ENCODE measurements at places on chromosomes 11 and 22.

DNA sequence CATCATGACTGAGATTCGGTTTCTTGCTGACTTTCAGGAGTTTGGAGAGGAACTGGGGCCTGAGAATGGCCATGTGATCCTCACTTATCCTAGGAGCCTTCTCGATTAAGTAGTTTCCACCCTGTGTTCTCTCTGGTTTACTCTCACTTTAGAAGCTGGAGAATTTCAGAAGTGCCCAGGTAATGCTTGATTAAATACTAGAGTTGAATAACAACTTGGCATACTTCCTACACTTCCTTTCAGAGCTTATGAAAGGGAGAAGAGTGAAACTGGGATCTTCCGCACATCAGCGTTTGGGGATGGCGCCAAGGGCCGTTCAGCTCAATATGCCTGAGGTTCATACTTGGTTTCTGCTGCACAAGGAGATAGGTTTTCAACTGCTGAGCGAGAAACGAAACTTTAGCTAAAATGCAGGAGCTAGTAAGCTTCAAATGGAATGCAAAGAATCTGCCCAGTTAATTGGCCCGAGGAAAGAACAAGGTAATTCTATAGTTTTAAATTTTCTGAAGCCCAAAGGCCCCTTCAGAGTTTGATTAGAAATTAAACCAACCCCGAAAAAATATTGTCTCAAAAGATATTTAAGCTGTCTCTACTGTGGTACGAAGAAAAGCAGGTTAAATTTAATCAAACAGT is 823 bp upstream of the MUC15 start:
- DNase-seq = peak; percentile 86

GRCh38 chr11:25859776-25860175 is 472.2 kb upstream of the ANO3 start:
- no peak for DNase-seq

DNA sequence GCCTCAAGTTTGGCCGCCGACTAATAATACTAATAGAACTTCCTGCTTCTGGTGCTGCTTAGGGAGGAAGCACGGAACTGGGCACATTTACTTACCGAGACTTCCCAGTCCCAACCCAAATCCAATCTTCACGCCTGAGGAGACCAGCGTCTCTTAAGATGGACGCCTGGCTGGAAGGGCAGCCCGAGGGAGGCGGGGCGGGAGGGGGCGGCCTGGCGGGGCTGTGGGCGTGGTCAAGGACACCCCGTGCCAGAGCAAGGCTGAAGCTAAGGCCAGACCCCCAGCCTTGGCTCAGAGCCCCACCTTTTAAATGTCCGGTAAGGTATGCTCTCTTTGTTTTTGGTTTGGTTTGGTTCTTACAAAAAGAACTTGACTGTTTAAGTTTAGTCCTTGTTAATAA is at the start of gene GDPD4:
GDPD4 (minus strand) TSS at position 177 of the 400 bp plus-strand sequence. CDS start 16,549 bp downstream, outside the sequence.
- no peak for DNase-seq

- no peak for DNase-seq
Observed at GRCh38 chr11:114783805-114784204, 105.5 kb downstream of the NXPE2 start.

- DNase-seq = no peak
Observed at GRCh38 chr11:102470251-102470650, 17.7 kb upstream of the TMEM123 start.

DNA sequence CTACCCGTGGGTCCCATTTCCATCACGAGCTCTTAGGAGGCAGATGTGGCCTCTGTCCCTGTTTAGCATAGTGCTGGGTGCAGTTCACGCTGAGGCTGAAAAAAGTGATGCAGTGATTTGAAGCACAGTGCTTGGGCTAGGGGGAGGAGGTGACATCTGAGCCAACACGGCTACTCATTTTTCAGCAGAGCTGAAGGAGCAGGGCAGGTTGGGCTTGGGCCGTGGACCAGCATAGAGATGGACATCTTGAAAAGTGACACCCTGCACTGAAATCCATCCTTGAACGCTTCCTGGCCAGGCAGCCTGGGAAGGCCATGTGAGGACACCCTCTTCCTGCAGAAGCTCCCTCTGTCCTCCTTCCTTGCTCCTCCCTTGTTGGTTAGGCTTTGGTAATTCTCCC is 66.4 kb downstream of the ADAMTS15 start:
- DNase-seq = no peak

All from thyroid gland (tissue), 4 donors.